ENCODE measurements at places on chromosomes 16 and 17. TPM values are rescaled to one million over a fixed set of nuclear protein-coding genes. Genes with fewer than 3 reads are reported as not detected.

SUZ12 gene
- 49.6 TPM for total RNA-seq

UTS2R gene
- 0.20 TPM for total RNA-seq

CTRB2 gene
- not detected for total RNA-seq

ALOXE3 gene
- total RNA-seq, result not detected

TMEM101 gene
- total RNA-seq, result 30.9 TPM

TPSD1 gene
- not detected for total RNA-seq

SLC16A11 gene
- total RNA-seq, result 0.12 TPM

CTF1 gene
- total RNA-seq, result 0.31 TPM

TEX19 gene
- total RNA-seq, result not detected

CMTM1 gene
- total RNA-seq, result 12.2 TPM

LRRC37A3 gene
- 21.8 TPM for total RNA-seq

SLC16A5 gene
- 11.5 TPM for total RNA-seq

TBC1D3D gene
- 0.22 TPM for total RNA-seq

NF1 gene
- total RNA-seq, result 14.3 TPM

CCL17 gene
- total RNA-seq, result 2.5 TPM

CES4A gene
- total RNA-seq, result 55.5 TPM

SSTR5 gene
- total RNA-seq, result not detected

PYDC1 gene
- total RNA-seq, result not detected

ELMO3 gene
- total RNA-seq, result 6.5 TPM

CDIPT gene
- 57.3 TPM for total RNA-seq

C1QTNF1 gene
- not detected for total RNA-seq

ACAP1 gene
- total RNA-seq, result 785 TPM

SMARCE1 gene
- 113 TPM for total RNA-seq

ADORA2B gene
- total RNA-seq, result 0.77 TPM

KRT32 gene
- total RNA-seq, result not detected

HOXB2 gene
- total RNA-seq, result 22.2 TPM

ABCA5 gene
- total RNA-seq, result 16.0 TPM

CMTM2 gene
- total RNA-seq, result 0.45 TPM

PRKAR1A gene
- 226 TPM for total RNA-seq

APOBR gene
- 19.7 TPM for total RNA-seq

CARD14 gene
- total RNA-seq, result not detected

MYH8 gene
- not detected for total RNA-seq

BCL6B gene
- total RNA-seq, result 1.0 TPM

GPR142 gene
- total RNA-seq, result not detected

CASKIN2 gene
- 1.3 TPM for total RNA-seq

SYT17 gene
- not detected for total RNA-seq

SLC52A1 gene
- total RNA-seq, result 0.51 TPM

EVPLL gene
- total RNA-seq, result not detected

GID4 gene
- total RNA-seq, result 9.7 TPM

SOST gene
- not detected for total RNA-seq
